ENCODE measurements at places on chromosomes 7 and 10. TPM values are rescaled to one million over a fixed set of nuclear protein-coding genes. Genes with fewer than 3 reads are reported as not detected.

GRCh38 chr7:2204446-2204845 is 28.3 kb downstream of the MAD1L1 start:
- DNase-seq = no peak

Gene GNG11
- 18.2 TPM for total RNA-seq

Gene LRRTM3
- not detected for total RNA-seq

Gene TSPAN15
- total RNA-seq = 7.7 TPM

GRCh38 chr10:71161425-71161824 is 50.9 kb upstream of the UNC5B start:
- no peak for DNase-seq

Gene ABCC2
- 0.15 TPM for total RNA-seq

Gene HOXA3
- total RNA-seq = 0.30 TPM

DNA sequence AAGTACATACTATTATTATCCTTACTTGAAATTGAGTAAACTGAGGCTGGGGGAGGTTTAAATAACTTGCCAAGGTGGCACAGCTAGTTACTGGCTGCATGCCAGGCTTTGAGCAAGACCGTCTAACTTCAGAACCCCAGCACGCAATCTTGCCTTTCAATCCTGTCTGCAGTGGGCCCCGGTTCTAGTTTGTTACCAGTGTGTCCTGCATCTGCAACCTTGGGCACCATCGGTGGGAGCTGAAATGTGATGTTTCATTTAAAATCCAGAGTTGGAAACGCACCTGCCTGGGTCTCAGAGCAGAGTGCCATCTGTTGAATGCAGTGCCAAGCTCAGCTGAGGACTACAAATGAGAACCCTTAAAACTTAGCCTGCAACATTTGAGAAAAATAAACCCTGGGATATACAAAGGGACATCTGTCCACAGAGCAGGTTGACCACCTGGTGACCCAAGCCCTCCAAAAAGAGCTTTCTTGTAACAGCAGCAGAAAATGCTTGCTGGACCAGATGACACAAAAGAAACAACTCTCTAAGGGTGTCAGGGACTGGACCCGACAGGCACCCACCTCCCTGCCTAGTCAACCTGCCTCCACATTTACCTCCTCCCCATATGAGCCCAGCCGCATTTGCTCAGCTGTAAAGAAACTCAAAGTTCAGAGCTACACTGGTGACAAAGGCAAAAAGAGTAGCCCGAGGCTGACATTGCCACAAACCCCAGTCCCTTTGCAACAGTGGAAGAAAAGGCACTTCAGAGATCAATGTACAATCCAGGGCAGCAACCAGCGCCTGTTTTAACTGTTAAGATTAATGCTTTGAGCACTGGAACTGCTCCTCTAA is 1.7 kb downstream of the SH3PXD2A start:
- DNase-seq = no peak

DNA sequence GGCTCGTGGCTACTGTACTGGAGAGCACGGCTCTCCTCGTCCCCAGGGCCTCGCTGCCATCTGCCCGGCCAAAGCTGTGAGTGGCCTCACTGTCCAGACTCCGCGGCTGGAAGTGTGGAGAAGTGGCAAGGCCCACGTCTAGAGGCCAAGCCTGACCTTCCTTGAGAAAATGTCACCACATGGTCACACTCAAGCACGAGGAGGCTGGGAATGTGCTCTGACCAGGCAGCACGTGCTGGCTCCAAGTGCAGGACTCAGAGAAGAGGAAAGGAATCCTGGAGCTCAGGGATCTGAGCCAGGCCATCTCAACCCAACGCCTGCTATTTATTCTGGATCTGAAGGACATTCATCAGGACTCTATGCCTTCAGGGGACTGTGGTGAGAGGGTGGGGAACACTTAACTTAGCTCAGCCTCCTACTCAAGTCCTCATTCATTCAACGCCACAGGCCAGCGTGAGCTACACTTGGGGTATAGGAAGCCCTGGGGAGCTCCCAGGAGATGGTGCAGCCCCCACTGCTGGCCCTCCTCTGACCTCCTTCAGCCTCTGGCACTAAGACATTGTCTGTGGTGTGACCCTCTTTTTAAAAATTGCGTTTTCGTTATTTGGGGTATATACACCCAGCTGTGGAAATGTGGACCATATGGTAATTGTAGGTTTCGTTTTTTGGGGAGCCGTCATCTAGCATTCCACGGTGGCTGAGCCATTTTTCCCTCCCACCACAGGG is 29.0 kb downstream of the EN2 start:
- no peak for DNase-seq

Gene TRIM4
- total RNA-seq = 8.8 TPM

All from right atrium auricular region (tissue), 2 donors.